Glomerular endothelial cell (primary cell): ENCODE measurements at places on chromosomes 4 and X.

DNA sequence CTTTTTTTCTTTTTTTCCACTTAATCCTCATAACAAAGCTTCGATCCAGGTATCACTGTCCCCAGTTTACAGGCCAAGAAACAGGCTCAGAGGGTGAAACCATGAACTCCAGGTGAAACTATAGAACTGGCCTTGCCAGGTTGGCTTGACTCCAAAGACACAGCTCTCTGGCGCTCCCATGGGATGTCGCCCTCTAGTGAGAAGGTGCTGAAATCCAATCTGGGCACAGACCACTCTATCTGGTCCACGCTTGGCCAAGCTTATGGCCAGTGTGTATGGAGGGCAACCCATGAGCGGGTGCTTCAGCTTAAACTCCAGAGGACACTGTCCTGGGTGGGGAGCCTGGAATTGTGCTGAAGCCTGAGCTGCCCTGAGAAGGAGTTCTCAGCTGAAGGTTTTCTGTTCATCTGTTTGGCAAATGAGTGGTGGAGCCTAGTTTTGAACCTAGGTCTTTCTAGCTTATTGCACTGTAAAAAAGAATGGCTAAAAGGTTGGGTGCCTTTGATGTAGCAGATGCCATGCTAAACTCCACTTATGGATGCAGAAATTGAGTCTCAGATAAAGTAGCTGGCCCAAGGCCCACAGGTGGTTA lies 70.5 kb downstream of the SEL1L3 start:
- DNase-seq, result no peak

DNA sequence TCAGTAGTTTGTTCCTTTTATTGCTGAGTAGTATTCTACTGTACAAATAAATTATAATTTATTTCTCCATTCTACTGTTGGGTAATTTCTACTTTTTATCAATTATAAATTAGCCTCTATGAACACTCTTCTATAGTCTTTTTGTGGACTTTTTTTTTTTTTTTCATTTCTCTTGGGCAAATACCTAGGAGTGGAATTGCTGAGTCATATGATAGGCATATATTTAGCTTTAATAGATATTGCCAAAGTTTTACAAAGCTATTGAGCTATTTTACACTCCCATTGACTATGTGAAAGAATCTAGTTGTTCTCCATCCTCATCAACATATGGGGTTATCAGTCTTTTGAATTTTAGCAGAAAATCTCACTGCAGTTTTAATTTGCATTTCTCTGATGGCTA lies 12.6 kb downstream of the NYX start:
- no peak for DNase-seq

GRCh38 chr4:143986180-143986579 lies 33.0 kb downstream of the GYPB start:
- no peak for DNase-seq

DNA sequence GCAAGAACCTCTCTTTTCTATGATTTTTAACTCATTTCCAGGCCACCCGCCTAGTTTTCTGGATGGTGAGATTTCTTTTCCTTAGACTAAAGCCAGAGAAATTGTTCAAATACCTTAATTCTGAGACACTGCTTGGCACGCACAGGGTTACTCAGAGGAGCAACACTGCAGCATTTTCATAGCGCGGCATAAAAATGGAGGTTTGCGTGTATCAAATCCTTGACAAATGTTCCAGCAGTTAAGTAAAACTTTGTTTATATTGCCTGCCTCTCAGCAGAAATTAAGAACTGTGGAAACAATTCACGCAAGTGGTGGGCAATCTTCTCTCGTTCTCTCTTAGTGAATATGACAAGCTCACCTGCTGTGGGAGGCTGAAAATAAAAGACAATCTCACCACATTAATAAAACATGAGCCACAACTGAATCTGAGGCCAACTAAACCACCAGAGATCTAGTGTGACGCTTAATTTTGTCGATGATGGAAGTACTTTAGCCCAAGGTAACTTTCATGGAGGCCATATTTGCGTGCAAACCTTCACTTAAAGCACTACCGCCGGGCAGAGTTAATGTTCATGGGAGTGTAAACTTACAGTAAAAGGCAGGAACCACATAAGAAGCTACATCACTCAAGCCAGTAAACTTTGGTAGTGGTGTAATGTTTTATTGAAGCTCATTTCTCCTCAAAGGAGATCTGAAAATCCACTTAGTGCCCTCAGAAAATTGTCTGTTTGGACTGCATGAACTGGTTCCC lies 894.8 kb upstream of the EPHA5 start:
- DNase-seq, result no peak

- DNase-seq, result no peak
These were observed 121.6 kb upstream of the CBR4 start for GRCh38 chr4:169131556-169132208.

GRCh38 chrX:39975101-39975925 lies 122.4 kb downstream of the BCOR start:
- DNase-seq, result no peak

GRCh38 chrX:118807151-118808017 lies 16.2 kb upstream of the ZCCHC12 start:
- no peak for DNase-seq

DNA sequence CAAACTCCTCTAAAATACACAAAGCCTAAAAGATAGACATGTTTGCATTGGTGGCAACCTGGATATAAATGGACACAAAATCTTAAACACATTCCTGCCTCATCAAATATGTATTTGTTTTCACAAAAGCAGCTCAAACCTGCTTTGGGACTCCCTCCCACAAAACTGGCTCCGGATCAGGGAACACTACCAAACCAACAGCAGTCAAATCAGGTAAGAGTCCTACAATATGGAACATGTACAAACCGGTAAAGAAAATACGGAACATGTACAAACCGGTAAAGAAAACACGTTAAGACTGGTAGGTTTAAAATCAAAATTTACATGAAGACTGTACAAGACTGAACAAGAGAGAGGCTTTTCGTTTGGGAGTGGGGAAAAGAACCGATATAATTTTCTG lies 4.3 kb downstream of the AMTN start:
- no peak for DNase-seq

GRCh38 chr4:169071747-169072146 lies 61.7 kb upstream of the CBR4 start:
- DNase-seq, result no peak

- DNase-seq, result no peak
These were observed 251.2 kb downstream of the PAPSS1 start for GRCh38 chr4:107468812-107469211.

GRCh38 chr4:160877087-160877790 lies 1286.6 kb downstream of the FSTL5 start:
- no peak for DNase-seq

GRCh38 chr4:23324021-23324690 lies 565.7 kb downstream of the PPARGC1A start:
- DNase-seq, result no peak

GRCh38 chrX:34365471-34365870 lies 233.4 kb upstream of the FAM47A start:
- DNase-seq, result no peak

GRCh38 chrX:38327775-38328081 lies 419 bp upstream of the RPGR start:
- no peak for DNase-seq

DNA sequence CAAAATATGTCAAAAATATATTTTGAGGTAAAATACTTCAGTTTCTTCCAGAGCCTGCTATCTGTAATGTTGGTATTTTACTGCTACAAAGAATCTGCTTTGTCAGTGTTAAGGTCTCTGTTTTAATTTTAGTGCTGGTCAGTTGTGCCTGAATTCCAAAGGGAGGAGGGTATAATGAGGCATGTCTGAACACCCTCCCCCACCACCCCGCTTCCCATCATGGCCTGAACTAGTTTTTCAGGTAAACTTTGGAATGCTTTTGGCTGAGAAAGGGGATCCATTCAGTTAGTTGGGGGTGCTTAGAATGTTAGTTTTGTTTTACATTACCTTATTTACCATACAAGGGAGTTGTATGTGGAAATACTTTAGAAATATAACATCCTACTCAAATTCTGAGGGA lies 158.5 kb downstream of the MID1IP1 start:
- no peak for DNase-seq

DNA sequence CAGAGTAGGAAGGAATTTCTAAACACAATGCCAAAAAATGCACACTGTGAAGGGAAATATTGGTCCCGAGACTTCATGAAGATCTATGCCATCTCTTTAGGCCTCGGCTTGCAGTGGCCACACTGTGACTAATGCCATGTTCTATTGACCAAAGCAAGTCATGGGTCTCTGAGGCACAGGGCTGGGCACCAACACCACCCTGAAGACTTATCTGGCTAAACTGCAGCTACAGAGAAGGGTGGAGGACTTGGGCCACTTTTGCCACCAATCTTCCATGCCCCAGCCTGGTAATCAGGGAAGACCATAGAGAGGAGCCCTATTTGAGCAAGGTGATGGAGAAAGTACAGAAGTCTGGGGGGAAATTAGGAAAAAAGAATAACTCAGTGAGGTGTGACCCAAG lies 42.1 kb downstream of the HMX1 start:
- DNase-seq, result no peak

GRCh38 chr4:151195801-151196200 lies 81.2 kb upstream of the PRSS48 start:
- DNase-seq, result peak; percentile 51

DNA sequence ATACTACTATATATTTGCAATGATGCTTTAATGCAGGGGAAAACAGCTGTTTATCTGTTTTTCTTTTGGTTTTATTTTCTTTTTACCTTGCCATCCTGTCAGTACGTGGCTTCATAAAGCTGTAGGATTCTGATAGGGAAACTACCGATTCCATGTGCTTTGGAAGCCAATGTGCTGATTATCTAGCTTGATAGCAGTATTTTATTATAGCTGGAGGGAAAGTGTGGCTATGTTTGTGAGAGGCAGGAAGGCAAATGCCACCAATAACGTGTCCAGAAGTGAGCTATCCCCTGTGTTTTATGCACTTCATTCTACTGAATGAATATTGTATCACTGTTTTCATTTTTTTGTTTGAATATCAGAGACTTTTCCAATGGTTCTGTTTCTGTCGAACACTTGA lies 43.7 kb downstream of the IL15 start:
- DNase-seq, result no peak

GRCh38 chr4:124053872-124054538 lies 657.4 kb downstream of the SPRY1 start:
- DNase-seq, result no peak

DNA sequence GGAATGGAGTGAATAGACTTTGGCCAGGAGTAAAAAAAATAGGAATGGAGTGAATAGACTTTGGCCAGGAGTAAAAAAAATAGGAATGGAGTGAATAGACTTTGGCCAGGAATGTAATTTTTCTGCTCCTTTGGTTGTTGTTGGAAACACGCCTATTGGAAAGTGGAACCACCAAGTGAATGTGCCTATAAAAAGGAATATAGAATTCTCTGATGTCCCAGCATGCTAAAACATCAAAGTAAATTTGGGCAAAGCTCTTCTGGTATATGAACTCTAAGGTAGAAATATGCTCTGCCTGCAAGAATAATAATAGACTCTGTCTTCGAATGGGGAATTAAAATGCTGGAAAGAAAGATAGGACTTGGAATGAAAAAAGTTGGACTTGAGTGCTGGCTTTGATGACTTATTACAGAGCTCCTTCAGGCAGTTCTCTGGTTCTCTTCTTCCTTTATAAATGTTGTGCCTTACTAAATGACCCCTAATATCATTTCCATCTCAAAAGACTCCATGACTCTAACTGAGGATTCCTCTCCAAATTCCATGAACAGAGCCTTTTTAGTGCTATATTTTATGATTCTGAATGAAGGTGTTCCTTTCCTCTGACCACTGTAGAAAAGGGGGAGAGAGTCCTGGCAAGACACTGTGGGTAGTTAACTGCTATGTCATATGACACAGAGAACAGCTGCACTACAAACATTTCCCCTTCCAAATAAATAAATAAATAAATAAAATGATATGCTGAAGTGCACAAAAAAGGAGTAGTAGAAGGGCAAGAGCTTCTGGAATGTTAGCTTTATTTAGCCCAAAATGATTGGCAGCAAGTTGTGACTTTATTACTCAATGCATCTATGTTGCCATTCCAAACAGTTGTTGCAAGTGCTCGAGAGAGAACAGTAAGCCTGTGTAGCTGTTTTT lies 13.5 kb upstream of the GBA3 start:
- DNase-seq, result no peak

DNA sequence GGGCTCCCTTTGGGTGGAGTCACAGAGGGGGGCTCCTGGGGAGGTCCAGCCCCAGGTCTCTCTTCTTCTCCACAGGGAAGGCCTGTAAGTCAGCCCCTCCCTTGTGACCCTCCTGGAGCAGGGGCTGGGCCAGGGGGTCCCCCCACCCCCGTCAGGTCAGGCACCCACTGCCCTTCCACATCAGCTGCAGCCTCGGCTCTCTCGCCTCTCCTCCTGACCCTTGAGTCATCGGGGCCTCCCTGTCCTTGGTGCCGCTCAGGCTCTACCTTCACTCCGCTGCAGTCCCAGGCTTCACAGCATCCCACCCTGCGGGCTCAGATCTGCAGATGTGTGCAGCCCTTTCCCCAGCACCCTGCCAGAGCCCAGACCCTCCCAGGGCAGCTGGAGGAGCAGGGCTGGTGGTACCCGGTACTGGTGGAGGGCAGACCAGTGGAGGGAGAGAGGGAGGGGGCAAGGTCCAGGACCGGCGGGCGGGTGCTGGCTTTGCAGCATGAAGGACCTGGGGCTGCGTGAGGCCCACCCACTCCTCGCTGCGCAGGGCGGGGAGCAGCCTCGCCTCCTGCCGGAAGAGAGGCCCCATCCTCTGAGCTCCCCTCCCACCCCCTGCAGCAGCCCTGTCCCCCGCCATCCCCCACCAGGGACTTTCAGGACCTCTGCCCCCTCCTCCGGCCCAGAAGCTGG lies 117.1 kb downstream of the FAM53A start:
- no peak for DNase-seq

GRCh38 chrX:119007189-119007770 lies 32.9 kb downstream of the LONRF3 start:
- no peak for DNase-seq

GRCh38 chr4:80713409-80713808 lies 317.1 kb upstream of the BMP3 start:
- DNase-seq, result no peak

GRCh38 chrX:123185721-123186120 lies 1.6 kb downstream of the GRIA3 start:
- DNase-seq, result no peak

- DNase-seq, result no peak
These were observed 22.8 kb upstream of the C1QTNF7 start for GRCh38 chr4:15405018-15405417.

DNA sequence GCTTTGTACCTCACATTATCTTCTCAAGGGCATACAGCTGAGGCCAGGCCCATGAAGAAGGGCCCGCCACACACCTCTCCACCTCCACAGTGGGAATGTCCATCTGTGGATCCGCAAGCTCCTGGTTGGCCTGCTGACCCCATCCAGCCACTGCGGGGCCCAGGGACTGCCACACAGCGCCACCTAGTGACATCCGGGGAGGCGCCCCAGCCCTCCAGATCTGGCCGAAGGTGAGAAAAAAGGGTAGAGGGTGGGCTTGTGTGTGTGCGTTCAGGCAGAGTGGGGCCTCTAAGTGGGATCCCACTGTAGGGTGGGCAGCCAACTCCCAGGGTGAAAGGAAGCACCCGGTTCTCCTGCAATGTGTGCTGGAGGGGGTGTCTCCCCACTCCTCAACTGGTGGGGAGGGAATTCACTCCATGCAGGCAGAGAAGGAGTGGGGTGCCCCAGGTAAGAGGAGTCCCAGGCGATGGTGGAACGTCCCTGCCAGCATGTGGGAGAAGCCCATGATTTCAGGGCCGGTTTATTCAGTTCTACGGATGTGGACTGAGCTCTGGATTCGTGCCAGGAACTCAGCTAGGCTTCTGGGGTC lies 117.3 kb downstream of the ENPP6 start:
- no peak for DNase-seq
